Activated naive CD4-positive, alpha-beta T cell treated with anti-CD3 and anti-CD28 coated beads, Interleukin-2, amount 10 ng/mL, durations not matched to agents 5 hours and 36 hours (primary cell): ENCODE measurements at places on chromosomes 13 and 19. TPM values are rescaled to one million over a fixed set of nuclear protein-coding genes. Genes with fewer than 3 reads are reported as not detected.

Gene ZNF587B
- 17.4 TPM for total RNA-seq

Gene SACS
- total RNA-seq, result 27.1 TPM

Gene CBY2
- total RNA-seq, result not detected

Gene ZNF77
- 4.3 TPM for total RNA-seq

Gene NRTN
- not detected for total RNA-seq

Gene TNFAIP8L1
- total RNA-seq, result 23.6 TPM

Gene KASH5
- total RNA-seq, result 0.46 TPM
